Activated CD4-positive, alpha-beta T cell treated with anti-CD3 and anti-CD28 coated beads for 36 hours (primary cell): ENCODE measurements at places on chromosomes 4 and X.

DNA sequence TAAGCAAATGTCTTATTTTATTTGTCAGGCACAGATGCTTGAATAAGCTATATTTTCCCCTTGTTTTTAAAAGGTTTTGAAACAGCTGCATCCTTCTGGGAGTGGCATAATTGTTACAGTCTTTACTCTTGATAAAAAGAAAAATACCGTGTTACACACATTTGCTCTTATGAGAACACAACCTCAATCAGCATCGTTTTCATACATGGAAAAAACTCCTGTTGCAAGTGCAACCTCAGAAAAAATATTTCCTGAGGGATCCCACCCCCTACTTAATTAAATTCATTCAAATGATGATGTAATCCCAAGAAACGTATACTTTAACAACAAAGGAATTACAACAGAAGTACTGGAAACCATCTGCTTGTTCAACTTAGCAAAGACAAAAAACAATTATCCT lies 58.6 kb downstream of the SMAD1 start:
- no peak for DNase-seq

- DNase-seq: no peak
These were observed 582.9 kb downstream of the ADGRL3 start for GRCh38 chr4:61783050-61783449.

GRCh38 chr4:83062739-83063138 lies 27.8 kb downstream of the COPS4 start:
- DNase-seq: no peak

DNA sequence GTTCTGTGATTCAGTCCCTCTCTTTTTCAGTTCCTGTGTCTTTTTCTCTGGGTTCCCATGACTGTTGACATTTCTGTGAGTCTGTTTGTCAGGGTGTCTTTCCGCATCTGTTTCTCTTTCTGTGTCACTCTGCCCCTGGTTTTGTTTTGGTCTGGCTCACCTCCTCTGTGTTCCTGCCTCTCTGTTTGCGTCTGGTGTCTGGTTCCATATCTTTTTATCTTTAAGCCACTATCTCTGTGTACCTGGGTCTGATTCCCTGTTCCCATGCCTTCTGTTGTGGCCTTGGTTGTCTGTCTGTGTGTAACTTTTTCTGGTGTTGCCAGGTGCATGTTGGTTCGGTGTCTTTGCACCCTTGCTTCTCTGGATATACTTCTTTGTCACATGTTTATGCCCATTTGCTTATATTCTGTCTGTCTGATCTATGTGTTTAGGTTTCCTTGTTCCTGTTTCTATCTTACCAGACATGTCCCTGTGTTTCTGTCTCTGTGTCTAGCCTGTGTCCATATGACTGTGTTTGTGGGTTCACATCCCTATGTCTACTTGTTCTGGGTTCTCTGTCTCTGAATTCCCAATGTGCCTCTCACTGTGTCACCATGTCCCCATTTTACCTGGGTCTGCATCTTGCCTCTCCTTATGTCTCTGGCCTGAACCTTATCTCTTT lies 50.2 kb downstream of the ITIH6 start:
- no peak for DNase-seq

- no peak for DNase-seq
These were observed 207.5 kb downstream of the REPS2 start for GRCh38 chrX:17154001-17154400.

GRCh38 chrX:149121206-149121920 lies 383.7 kb downstream of the IDS start:
- no peak for DNase-seq

- no peak for DNase-seq
These were observed 1366.3 kb downstream of the STIM2 start for GRCh38 chr4:28226962-28227361.

GRCh38 chr4:107725281-107725859 lies 5.3 kb upstream of the PAPSS1 start:
- DNase-seq: no peak

GRCh38 chr4:180664766-180665368 lies 1578.3 kb upstream of the TENM3 start:
- peak; percentile 72 for DNase-seq

GRCh38 chr4:87644286-87644685 lies 5.8 kb upstream of the DMP1 start:
- no peak for DNase-seq

GRCh38 chrX:46577221-46578005 lies 3.8 kb downstream of the CHST7 start:
- DNase-seq: no peak
